ENCODE measurements at places on chromosomes 1 and 21.

DNA sequence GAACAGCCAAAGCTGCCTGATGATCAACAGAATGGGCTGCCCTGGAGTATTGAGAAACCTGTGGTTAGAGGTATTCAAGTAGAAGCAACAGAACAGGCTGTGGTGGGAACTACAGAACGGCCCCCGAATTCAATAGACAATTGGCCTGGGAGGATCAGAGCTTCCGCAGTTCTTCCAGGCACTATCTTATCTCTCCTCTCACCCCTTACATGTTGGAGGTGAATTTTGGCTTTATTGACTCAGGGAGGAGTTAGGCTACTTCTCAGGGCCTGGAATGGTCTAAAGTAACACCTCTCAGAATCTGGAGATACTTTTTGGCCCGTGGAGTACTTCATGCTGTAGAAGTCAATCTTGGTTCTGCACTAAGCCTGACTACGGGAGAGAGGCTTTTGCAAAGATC, 253.0 kb downstream of the PRDM2 start:
- no peak for DNase-seq

DNA sequence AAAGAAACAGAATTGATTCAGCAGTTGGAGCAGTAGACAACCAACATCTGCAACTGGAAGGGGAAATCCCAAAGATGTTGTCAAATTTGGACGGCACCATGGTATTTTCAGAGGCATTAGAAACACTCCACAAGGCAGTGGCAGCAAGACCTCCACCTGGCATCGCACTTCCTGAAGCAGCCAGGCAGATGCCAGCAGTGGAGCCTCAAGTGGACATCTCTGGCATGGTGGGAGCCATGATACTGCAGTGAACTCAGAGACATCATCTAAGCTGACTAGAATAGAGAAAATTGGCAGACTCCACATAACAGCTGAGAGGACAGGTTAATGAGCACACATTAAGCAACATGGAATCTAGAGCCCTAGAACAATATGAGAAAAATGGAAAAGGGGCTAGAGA, 33.9 kb upstream of the RGS8 start:
- no peak for DNase-seq

DNA sequence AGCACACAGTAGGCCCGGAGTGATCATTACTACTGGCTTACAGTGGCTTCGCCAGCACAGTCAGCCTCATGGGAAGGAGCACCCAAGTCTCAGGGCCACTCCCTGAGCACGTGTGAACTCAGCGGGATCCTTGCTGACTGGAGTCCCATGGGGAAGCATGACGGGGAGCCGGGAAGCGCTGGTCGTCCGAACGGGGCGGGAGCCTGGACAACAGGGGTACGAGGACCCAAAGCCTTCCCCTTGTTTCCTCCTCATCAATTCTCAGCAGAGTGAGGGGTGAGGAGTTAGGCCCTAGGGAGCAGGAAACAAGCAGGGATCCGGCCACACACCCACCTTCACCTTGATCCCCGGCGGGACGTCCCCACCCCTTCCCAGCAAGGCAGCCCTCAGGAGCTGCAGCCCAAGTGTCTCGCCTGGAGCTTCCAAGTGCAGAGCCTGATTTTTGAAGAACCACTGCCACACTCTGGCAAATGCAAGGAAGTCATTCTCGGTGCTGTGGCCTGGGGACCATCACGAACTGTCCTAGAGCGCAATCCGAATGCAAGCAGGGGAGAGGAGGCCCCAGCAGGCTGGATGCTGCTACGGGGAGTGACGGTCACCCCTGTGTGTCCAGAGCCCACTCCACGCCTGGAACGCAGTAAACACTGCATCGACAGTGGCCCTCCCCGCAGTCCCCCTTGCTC, 35.5 kb downstream of the TOMM20 start:
- DNase-seq = no peak

- DNase-seq = no peak
Measured at GRCh38 chr1:67632356-67632755, 52.6 kb upstream of the GADD45A start.

- DNase-seq = no peak
Measured at GRCh38 chr1:246151796-246152434, 355.2 kb downstream of the SMYD3 start.

- no peak for DNase-seq
Measured at GRCh38 chr1:59390307-59390706, 93.4 kb downstream of the FGGY start.

GRCh38 chr1:244319283-244320132, 132.2 kb downstream of the ADSS2 start:
- no peak for DNase-seq

- no peak for DNase-seq
Measured at GRCh38 chr1:6560267-6560666, 5.2 kb downstream of the TAS1R1 start.

DNA sequence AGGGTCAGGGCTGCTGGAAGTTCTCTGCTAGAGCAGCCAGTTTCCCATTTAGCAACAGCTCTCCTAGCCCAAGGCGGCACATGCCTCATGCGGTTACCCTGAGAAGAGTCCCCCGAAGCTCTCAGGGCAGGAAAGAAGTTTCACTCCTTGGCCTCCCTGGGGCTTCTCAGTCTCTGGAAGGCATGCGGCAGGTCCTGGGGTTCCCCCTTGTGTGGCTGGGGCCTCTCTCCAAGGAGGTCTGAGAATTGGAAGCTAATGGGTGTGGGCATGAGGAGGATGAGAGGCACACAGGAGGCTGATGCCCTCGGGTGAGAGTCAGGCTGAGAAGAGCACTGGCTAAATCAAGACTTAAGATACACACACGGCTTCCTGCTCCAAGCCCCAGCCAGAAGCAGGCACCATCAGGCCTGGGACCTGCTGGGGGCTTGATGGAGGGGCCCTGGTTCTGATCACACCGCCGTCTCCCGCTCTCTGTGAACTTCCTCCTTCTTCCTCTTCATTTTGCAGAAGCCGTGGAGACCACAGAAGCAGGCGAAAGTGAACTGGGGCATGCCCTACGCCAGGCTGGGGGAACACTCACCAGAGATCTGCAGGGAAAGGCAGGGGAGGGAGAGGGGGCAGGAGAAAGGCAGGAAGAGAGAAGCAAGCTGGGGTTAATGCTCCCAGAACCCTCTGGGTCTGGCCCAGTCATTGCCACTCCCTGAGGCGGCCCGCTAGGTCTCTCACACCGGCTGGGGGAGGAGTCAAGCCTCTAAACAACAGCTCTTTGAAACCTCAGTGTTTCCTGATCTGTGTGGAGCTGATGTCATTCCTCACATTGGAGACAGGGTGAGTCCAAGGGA, 15.1 kb downstream of the BLACAT1 start:
- no peak for DNase-seq

- DNase-seq = no peak
Measured at GRCh38 chr1:1026599-1027413, 6.9 kb downstream of the AGRN start.

DNA sequence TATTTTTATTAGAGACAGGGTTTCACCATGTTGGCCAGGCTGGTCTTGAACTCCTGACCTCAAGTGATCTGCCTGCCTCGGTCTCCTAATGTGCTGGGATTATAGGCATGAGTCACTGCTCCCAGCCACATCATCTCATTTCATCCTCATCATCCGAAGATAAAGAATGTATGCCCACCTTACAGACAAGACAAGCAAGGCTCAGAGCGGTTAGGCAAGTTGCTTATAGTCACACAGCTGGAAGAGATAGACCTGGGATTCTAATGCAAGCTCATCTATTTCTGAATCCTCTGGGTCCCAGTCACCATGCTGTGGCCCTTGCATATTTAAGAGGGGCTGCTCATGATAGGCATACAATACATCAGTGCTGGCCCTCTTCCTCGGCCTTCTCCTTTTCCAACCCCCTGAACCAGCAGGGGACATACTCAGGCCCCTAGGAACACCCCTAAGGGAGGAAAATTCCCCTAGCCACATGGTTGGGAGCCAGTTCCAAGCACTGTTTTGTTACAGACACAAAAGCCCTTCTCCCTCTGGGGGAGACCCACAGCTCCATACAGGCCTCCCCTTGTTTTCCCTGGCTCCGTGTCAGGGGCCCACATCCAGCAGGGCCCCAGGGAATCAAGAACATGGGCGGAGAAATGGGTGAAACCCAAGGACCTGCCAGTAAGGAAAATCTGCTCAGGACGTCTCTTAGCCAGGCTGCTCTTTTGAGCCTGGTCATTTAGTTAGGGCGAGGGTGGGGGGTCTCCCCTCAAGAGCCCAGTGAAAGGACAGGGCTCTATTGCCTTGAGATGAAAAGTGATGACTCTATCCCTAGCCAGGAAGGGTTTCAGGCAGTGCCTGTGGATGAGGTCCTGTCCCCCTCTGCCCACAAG, 6.9 kb downstream of the CSRP1 start:
- no peak for DNase-seq

DNA sequence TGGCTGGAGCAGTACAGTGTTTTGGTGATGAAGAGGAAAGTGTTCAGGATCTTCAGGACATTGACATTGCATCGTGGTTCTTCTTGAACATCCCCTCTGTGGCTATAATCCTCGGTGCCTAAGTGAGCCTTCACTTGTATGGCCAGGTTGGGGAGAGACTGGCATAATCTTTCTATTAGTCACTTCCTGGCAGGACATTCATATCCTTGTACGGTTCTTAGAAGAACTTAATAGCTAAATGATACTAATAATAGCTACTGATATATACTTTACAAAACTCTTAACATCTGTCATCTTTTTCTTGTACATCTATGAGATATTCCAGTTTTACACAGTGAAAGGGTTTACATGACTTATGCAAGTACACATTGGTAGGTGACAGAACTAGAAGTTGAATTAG, 35.8 kb downstream of the CELF3 start:
- no peak for DNase-seq

- no peak for DNase-seq
Measured at GRCh38 chr1:201400212-201400851, 1.2 kb upstream of the LAD1 start.

DNA sequence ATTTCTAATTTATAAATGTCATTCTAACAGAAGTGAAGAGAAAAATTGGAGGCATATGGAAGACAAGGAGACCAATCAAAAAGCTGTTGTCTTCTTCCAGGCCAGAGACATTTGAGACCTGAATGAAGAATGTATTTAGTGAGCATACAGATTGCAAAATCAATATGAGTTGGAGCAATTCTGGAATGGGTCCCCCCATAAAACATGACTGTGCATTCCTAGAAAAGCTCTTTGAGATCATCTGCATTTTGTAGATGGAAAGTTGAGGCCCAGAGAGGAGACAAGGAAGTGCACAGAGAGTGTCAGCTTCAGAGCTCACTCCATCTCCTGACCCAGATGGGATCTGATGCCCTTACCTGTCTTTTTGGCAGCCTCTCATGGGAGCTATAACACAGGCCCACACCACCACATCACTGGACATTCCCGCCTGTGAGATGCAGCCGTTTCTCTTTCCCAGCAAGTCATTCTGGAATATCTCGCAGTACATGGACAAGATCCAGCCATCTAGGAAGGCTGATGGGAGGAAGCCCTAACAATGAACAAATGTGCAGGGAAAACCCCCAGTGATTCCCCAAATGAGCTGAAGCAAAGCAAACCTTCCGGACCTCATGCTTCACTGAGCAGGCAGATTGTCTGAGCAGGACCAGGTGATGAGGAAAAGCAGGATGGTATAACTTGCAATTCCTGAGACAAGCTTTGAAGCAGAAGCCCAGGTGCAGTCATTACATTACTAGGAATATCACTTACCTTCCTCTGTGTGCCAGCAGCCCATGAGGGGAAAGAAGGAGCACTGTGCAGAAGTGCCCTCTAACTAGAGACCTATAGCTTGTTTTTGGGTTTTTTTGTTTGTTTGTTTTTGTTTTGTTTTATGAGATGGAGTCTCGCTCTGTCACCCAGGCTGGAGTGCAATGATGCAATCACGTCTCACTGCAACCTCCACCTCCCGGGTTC, 445.6 kb downstream of the PLPP3 start:
- DNase-seq = no peak

DNA sequence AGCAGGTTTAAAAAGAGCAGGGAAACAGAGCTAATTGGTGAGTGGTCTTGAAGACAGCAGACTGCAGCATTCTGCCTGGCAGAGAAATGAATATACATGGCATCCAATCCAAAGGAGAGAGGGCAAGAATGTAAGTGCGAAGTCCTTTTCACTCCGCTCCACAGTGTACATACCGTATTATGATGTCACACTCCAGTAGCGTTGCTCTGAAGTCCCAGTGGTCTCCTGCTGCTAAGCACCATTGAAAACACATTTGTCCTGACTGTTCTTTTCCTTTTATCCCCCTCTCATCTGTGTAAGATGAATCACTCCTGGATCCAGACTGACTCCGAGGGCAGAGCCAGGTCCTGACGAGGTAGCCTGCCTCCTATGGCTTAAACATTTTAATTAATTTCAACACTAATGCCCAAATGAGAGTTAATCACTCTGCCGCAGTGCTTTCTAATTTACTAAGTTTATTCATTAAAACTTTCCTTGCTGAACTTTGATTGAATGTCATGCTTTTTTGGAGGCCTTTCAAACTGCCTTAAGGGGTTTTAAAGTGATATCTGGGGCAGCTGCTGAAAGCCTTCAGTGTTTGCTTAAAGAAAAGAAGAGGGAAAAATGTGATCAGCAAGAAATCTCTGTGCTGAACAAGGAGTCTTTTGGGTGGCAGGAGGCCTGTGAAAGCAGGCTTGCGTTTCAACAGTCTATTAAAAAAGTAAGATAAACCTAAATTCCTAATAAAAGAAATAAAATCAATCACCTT, 227.2 kb downstream of the ATG4C start:
- DNase-seq = no peak

GRCh38 chr1:215631489-215631888, 64.4 kb downstream of the KCTD3 start:
- peak; percentile 47 for DNase-seq

DNA sequence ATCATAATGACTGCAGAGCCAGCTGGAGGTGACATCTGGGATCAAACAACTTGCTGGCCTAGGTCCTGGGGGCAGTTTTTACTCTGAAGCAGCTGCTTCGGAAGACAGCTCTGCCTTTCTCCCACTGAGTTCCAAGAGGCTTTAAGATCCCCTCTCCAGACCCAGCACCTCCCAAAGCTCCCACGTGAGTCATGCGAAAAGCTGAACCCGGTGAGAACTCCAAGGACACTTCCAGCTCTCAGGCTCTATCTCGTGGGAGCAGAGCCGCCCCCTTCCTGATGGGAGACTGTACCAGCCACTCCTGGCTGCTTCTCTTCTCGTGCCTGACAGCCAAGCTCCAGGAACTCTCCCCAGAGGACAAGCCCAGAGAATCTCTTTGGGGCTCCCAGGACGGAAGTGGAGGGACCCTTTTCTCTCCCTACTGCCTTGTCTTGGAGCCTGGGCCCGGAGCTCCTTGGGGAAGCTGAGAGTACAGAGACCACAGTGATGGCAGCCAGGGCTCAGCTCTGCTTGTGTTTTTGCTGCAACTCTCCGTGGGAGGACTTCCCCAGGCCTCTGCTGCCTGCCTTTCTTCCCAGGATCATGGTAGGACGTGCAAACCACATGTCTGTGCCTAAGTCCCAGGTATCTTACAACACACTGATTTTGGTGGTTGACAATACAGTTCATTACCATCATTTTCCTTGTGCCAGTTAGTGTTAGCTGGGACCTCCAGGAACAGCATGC, 40.6 kb downstream of the STUM start:
- no peak for DNase-seq

DNA sequence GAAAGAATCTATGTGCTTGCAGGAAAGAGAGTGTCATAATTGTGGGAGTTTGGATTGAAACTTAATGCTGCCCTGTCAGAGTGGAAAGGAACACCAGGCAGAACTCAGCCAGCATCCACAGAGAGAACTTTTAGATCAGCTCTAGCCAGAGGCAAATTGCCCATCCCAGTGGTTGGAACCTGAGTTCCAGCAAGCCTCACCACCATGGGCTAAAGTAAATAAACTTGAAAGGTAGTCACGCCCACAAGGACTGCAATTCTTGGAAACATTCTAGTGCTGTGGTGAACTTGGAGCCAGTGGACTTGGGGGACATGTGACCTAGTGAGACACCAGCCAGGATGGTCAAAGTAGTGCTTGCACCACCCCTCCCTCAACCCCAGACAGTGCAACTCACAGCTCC, 571.6 kb downstream of the LRRIQ3 start:
- DNase-seq = no peak

All from NCI-H1417 treated with DMSO at 0.1 percent for 48 hours (cell line).